Suprapubic skin (tissue), 4 donors: ENCODE measurements at places on chromosomes 2 and 18.

DNA sequence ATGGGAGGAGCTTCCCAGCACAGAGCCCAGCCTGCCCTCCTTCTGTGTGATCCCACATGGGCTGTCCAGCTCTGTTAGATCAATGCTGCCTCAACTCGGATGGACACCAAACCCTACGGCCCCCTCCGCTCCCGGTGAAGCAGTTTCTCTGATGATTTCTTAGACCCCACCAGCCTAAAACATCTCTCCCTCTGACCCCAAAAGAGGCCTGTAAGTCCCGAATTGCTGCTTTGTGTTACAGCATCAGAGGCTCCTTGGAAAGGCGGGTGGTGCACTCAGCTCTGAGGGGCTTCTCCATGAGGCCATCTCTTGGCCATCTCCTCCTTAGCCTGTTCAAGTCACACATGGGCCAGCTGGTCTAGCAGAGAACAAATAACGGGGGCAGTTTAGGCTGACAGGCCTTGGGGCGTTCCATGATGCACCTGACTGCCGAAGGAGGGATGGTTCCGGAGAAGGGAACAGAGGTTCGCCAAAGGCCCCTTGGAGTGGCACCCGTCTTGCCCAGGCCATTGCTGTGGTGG lies 240.7 kb downstream of the SH3RF3 start:
- H3K36me3 ChIP-seq: peaks cover 9% of the 10 kb centered on the region
- peak; percentile 62 for DNase-seq
- no peak overlapping the region for H3K4me3 ChIP-seq
- no peaks in the 10 kb centered on the region for H3K4me1 ChIP-seq
- no peaks in the 10 kb centered on the region for H3K27me3 ChIP-seq

GRCh38 chr18:172361-172760 lies 14.0 kb downstream of the USP14 start:
- no peaks in the 10 kb centered on the region for H3K4me1 ChIP-seq
- H3K27me3 ChIP-seq: no peaks in the 10 kb centered on the region
- H3K27ac ChIP-seq: no peak overlapping the region
- H3K4me3 ChIP-seq: no peak overlapping the region
- no peak for DNase-seq

GRCh38 chr2:200422532-200423261 lies 87.2 kb downstream of the KCTD18 start:
- no peak for DNase-seq
- peaks cover 25% of the 10 kb centered on the region for H3K36me3 ChIP-seq
- H3K4me1 ChIP-seq: no peaks in the 10 kb centered on the region
- no peak overlapping the region for H3K4me3 ChIP-seq
- H3K27ac ChIP-seq: no peak overlapping the region

GRCh38 chr2:108377401-108377800 lies 353 bp upstream of the SULT1C4 start:
- H3K27ac ChIP-seq: no peak overlapping the region
- no peaks in the 10 kb centered on the region for H3K27me3 ChIP-seq
- H3K4me1 ChIP-seq: no peaks in the 10 kb centered on the region
- H3K4me3 ChIP-seq: peak overlapping the region; percentile 19
- no peak for DNase-seq

DNA sequence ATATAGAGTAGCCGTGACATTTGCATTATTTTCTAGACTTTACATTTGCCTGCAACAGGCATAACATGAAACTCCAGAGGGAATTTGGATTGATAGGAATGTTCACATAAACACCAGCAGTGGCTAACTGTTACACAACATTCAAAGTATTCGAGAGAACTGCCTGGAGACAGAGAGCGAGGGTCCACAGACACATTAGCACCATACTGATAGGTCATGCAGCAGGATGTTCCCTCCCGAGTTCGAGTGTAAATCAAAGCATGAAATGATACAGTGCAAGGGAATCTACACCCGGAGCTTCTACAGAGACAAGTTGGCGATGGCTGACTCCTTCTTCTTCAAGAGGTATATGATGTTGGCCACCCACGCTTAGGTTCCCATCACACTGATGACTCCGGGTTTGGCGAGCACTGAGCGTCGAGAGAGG lies 89.5 kb downstream of the COL6A3 start:
- H3K27ac ChIP-seq: no peak overlapping the region
- H3K4me3 ChIP-seq: no peak overlapping the region
- no peak for DNase-seq
- H3K27me3 ChIP-seq: no peaks in the 10 kb centered on the region

DNA sequence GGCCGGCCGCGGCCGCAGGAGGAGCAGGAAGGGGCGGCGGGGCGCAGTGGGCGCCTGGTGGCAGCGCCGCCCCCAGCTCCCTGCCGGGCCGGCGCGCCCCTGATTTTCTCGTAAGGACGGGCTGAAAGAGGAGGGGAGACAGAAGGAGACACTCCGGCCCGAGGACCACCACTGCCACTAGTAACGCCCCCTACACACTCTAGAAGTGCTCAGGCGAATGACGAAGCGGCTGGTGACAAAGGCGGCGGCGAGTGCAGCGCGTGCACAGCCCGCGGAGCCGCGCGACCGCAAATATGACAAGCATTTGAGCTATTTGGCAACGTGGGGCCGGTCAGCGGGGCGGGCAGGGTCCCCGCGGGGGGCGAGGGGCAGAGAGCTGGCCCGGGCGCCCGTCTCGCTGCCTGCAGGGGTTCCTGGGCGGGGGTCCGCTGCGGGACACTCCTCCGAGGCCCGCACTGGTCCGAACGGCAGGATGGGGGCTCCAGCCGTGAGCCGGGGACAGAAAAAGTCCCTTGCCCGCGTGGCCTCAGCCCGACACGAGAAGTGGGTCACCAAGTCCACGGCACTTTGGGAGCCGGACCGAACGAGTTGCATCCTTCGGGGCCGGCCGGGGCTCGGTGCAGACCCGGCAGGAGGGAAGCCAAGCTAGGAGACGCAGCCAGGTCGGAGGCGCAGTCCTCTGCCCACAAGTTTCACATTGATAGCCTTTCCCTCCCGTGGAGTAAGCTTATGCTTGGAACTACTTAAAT lies 524 bp upstream of the SERTAD2 start:
- peak; percentile 91 for DNase-seq
- H3K4me1 ChIP-seq: peaks cover 43% of the 10 kb centered on the region
- no peaks in the 10 kb centered on the region for H3K27me3 ChIP-seq
- peak overlapping the region; percentile 99 for H3K27ac ChIP-seq
- H3K4me3 ChIP-seq: peak overlapping the region; percentile 95
- H3K36me3 ChIP-seq: no peaks in the 10 kb centered on the region

- H3K27me3 ChIP-seq: no peaks in the 10 kb centered on the region
- no peaks in the 10 kb centered on the region for H3K36me3 ChIP-seq
- no peak overlapping the region for H3K4me3 ChIP-seq
- H3K27ac ChIP-seq: peak overlapping the region; percentile 79
- no peak for DNase-seq
- H3K4me1 ChIP-seq: peaks cover 29% of the 10 kb centered on the region
Measured at GRCh38 chr2:53827398-53828175, 32.2 kb downstream of the GPR75 start.

GRCh38 chr2:128986867-128987268 lies 668.2 kb upstream of the HS6ST1 start:
- H3K4me3 ChIP-seq: no peak overlapping the region
- no peak for DNase-seq
- H3K4me1 ChIP-seq: peaks cover 32% of the 10 kb centered on the region
- no peaks in the 10 kb centered on the region for H3K27me3 ChIP-seq
